ENCODE measurements at places on chromosomes 7 and 10. TPM values are rescaled to one million over a fixed set of nuclear protein-coding genes. Genes with fewer than 3 reads are reported as not detected.

GRCh38 chr7:7970531-7971307 is 2.1 kb downstream of the GLCCI1 start:
- no peak for DNase-seq

GRCh38 chr10:17871036-17871435 is 61.9 kb downstream of the MRC1 start:
- no peak for DNase-seq

- DNase-seq, result no peak
Observed at GRCh38 chr7:1228545-1229201, 4.0 kb upstream of the UNCX start.

GRCh38 chr10:21449288-21449966 is 76.1 kb downstream of the SKIDA1 start:
- no peak for DNase-seq

Gene LIPK
- not detected for total RNA-seq

GRCh38 chr7:144780071-144780608 is 55.7 kb downstream of the TPK1 start:
- no peak for DNase-seq
